ENCODE measurements at places on chromosomes 6 and 20. TPM values are rescaled to one million over a fixed set of nuclear protein-coding genes. Genes with fewer than 3 reads are reported as not detected.

DNA sequence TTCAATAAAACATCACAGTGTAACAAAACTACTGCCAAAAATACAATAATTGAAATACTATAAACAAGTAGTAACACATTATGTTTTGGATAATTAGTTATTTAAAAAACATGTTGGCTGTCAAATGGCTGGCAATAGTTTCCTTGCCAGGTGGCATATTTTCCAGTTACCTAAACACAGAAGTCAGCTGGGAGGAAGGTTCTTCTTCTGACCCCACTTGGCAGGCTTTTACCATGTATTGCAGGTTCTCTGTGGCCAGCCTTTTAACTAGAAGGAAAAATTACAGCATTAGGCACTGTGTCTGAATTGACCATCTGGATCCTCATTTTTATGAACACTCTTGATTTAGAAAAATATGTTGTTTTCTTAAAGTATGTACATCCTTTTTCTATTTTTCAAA is 131.4 kb downstream of the MMS22L start:
- DNase-seq = no peak

The RSPH4A gene
- not detected for total RNA-seq

GRCh38 chr6:151448623-151449022 is 3.3 kb downstream of the RMND1 start:
- DNase-seq = no peak

GRCh38 chr20:62829231-62830230 is 12.7 kb downstream of the COL9A3 start:
- no peak for DNase-seq

The POU3F2 gene
- not detected for total RNA-seq

DNA sequence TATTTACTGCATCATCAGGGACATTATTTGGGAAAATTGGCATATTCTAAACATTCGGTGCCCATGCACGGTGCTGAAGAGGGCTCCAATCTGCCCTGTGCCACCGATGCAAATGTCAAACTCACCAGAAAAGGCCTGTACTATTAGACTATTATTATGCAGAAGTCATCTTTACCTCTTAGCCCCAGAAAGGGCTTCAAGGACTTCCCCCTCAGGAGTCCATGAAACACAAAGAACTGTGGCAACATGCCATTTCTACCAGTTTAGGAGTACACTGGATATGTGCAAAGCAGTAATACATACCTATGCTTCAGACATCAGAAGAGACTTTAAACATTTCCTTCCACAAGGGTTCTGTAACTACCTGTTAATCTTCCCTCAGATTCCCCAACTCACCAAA is 8.6 kb downstream of the DIDO1 start:
- DNase-seq = no peak

- no peak for DNase-seq
Measured at GRCh38 chr6:130997061-130997753, 65.8 kb downstream of the EPB41L2 start.

The PRPH2 gene
- 0.38 TPM for total RNA-seq

The HEY2 gene
- total RNA-seq = 0.76 TPM

The GLP1R gene
- total RNA-seq = 0.95 TPM

DNA sequence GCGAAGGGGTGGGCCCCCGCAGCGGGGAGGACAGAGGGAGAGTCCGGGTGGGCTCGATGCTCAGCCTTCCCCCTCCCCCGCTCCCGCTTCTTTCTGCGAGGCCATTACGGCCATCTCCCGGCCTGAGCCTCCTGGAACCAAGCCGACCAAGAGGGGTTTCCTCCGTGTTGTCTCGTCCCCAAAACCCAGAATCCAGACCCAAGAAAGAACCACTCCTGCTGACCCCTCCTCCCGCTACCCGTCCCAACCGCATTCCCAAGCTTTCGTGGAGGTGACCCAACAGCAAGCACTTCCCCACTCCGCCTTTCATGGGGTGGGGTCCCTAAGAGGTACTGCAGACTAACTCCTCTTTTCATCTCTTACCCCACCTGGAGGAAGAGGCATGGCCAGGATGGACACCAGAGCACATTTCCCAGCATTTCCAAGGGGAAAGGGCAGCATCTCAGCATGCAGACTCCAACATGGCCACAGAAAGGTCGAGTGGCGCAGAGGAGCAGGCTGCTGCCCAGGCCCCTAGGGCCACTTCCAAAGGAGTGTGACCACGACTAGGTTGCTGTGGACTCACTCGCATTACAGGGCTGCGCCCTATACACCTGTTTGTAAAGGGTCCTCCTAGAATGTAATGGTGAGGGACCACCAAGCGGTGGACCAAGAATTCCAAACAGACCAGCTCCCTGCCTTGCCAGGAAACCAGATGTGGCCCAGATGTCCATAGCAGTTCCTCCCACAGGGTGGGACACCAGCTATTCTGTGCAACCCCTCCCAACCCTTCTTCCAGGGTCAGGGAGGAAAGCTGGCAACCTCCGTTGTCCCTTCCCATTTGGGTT is 53.4 kb downstream of the MRPL14 start:
- peak; percentile 66 for DNase-seq

DNA sequence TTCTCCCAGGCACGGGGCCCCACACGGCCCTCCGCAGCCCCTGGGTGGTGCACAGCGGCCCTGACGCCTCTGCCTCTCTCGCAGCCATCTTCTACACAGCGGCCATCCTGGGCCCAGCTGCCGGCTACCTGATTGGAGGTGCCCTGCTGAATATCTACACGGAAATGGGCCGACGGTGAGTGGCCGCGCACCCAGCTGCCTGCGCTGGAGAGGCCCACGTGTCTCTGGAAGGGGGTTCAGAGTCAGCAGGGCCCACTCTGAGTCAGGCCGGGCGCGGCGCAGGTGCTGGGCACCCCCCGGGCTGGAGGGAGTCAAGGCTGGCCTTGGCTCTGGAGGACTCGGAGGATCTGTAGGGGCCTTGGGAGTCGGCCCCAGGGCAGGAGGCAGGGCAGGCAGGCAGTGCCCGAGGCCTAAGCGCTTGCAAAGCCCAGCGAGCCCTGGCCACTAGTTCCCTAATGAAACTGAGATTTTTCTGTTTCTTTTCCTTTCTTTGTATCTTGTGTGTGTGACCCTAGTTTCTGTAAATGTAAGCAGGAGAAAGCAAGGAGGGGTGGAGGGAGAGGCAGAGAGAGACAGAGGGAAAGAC is 16.4 kb downstream of the SLCO4A1 start:
- DNase-seq = no peak

- DNase-seq = no peak
Measured at GRCh38 chr6:167703781-167704180, 122.9 kb upstream of the AFDN start.

DNA sequence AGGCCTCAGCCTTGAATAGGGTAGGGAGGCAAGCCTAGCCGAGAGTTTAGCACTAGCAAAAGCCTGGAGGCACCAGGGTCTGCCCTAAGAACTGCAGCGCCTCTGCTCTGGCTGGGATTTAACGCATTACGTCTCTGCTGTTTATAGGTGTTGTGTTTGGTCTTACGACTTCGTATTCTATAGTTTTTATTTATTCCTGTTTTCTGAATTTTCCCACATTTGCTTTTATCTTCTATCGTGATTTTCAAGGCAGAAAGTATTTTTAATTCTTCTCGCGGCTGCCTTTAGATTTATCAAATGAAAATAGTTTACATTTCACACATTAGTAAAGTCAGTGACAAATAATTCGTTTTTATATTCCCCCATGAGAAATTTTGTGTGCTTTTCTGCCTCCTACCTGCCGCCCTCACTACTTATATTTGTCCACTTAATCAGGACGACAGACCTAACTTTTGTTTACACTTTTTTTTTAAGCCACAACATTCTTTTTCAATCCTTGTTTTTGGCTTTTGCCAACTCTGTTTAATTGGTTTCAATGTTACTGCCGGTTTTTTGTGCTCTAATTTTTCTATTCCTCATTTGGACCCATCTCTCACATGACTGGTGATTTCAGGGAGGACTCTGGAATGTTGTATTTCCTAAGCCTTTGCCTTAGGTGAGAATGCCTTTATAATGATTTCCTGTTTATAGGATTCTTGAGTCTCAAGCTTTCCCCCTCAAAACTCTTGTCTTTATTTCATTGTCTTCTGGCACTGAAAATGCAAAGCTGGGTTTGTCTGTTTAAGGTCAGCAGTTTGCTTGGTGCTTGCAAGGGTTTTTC is 1.3 kb upstream of the LZTS3 start:
- DNase-seq = no peak

DNA sequence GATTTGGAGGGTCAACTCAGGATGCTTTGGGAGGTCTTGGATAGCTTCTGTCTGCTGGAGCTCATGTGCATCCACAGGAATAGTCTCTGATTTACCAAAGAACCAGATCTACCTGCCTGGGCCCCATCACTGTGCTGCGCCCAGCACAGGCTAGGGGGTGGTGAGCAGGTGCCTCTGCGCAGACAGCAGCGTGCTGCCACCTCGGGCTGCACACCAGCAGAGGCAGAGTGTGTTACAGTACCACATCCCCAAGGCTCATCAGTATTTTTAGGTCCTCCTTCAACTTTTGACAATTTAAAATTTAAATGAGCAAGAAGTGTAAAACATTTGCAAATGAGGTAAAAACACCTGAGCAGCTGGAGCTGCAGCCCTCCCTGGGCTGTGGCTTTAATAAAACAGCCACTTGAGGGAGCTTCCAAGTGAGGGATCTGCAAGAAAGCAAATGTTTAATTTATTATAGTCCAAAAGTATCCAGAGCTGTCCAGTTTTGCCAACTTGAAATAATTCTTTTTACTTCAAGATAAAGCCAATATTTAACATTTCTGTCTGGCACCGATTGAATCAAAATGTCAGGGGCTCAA is 324.9 kb downstream of the ZFAND3 start:
- DNase-seq = no peak

DNA sequence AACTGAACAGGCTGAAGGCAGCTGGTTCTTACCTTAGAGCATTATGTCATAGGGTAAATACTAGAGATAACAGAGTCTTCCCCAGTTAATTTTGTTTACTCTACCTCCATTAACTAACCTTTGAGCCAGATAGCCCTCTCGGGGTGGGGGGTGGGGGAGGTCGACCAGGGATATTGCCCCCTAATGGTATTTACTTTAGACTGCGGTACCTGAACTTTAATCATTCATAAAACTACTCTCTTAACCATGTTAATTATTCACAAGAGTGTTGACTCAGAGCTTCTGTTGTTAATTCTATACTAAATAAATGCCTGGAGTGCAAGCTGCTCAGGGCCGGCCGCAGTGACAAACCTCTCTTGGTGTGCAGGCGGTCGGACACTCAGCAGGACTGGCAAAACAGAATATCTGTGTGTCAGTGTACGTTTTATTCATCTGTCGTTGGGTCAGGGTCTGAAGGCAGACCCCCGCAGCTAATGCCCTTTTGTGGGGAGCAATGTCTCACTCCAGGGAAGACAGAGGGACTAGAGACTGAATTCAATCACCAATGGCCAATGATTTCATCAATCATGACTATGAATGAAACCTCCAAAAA is 152.4 kb upstream of the COL21A1 start:
- no peak for DNase-seq

DNA sequence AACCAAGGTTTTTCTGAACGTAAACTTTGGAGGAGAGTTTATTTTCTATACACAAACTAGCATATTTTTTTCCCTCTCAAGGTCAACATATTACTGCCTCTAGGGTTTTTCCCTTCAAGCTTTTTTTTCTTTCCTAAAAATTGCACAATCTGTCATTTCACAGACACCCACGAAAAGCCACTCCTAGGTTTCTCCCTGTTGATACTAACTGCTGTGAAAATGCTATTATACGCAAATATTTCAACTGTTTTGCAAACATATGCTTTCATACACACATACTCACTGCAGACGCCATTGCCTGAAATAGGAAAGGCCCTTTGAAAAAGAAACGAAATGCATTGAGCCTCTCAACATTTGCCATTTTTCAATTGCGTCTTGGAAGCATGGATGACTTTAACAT is 333.0 kb downstream of the CD83 start:
- DNase-seq = no peak

GRCh38 chr6:35703554-35703953 is 14.8 kb upstream of the FKBP5 start:
- DNase-seq = no peak

The PLCB1 gene
- 15.6 TPM for total RNA-seq

The DLGAP4 gene
- 118 TPM for total RNA-seq

DNA sequence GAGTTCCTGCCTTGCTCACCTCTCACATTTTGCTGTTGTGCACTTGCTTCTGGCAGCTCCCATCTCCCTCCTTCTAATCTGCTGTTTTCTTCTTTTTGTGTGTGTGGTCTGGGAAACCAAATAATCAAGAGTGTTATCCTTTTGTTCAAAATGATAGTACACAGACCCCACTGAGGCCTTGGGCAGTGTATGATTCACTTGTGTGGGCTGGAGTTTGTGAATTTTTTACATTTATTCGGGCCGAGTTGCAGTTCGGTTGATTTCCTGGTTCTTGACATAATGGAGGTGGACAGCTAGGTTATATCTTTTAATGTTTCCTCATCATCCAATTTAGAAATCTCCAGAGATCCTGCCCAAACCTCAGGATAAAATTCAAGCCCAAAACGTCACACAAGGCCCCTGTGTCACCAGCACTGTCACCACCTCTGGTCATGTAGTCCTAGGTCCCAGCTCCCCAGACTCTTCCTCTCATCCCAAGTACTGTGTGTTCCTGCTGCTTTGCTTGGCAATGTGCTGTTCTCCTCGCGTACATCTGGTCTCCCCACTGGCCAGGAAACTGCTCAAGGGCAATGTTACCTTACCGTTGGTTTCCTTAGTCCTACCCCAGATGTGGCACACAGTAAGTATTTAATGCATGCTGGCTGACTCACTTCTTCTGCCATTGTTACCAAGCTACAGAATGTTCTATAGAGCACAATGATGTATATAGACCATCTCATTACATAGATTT is 55.7 kb upstream of the PHACTR2 start:
- DNase-seq = no peak

GRCh38 chr6:148789948-148790347 is 43.1 kb downstream of the UST start:
- no peak for DNase-seq

DNA sequence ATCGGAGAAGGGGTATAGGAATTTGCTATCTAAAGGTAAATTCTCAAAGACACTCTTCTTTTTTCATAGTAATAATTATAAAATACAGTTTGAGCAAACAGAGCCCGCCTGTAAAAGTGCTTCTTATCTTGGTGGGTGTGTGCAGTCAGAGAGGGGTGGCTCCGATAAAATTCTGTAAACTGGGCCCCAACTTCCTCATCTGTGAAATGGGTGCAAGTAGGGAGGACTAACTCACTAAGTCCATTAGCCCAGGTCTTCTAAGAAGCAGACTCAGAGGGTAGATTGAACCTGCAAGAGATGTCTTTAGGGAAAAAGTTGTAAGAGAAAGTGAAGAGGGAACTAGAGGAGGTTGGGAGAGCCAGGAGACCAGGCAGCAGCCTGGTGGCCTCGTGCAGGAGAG is 245.8 kb upstream of the RREB1 start:
- DNase-seq = no peak

- peak; percentile 20 for DNase-seq
Measured at GRCh38 chr6:35038076-35038475, 103.1 kb downstream of the TCP11 start.

GRCh38 chr20:23129266-23129665 is 43.1 kb upstream of the CD93 start:
- peak; percentile 22 for DNase-seq
